ENCODE measurements at places on chromosomes 12 and 14.

GRCh38 chr12:93059925-93060665 is 131.0 kb upstream of the EEA1 start:
- DNase-seq, result no peak

DNA sequence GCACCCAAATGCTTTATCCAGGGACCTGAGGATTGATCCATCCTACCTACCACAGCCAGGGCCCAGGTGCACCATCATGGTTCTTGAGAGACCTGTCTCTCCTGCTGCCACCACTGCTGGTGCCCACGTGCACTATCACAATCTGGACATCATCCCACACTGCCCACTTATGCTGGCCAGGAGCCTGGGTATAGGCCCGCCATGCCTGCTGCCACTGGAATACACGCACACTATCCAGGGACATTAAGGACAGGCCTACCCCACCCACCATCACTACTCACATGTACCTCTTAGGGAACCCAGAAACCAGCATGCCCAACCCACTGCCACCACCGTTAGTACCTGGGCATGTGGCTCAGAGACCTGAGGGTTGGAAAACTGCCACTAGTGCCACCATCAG is 207.7 kb downstream of the NELL2 start:
- no peak for DNase-seq

DNA sequence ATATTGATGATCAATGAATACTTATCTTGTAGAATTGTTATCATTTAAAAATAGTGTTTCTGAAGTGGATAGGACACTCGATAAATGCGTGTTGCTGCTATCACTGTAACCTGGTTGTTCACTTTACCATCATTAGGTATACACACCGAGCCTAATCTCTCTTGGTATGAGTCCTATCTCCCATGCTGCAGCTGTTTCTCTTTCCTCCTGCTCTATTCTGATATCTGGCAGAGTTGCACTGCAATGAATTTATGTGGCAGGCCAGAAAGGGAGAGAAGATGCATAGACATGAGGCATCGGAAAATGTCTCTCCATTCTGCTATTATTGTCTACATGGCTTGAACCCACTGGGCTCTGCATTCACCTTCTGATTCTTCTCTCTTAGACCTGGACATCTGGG is 26.7 kb downstream of the KCNK10 start:
- DNase-seq, result no peak

DNA sequence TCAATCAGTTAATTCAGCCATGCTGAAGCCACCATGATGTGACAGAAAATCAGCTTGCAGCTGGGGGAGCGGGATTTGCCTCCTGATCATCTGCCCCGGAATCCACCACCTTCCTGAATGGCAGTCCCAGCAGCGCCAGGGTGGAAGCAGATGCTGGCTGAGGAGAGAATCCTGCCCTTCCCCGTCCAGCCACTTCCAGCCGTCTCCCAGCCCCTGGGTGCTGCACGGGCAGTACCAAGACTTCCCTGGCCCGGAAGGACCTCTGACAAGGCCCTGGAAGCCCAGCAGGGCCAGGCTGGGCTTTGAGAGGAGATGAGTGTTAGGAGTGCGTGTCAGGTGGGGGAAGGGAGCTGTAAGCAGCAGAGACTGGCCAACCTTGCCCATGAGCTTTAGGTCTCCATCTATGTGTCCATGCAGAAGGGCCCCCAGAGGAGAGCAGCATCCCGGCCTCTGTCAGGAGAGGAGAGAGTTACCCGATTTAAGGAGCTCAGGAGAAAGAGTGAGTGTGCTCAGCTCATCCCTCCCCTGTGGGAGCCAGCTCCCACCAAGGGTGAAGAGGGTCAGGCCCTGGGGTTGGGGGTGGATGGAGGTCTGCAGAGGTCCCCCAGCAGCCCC is 69.3 kb downstream of the EID3 start:
- no peak for DNase-seq

- DNase-seq, result no peak
These were observed 16.3 kb downstream of the TMEM119 start for GRCh38 chr12:108581311-108582227.

- no peak for DNase-seq
These were observed 431.6 kb downstream of the RAD51B start for GRCh38 chr14:68250927-68251768.

- DNase-seq, result no peak
These were observed 153.7 kb upstream of the SLC38A2 start for GRCh38 chr12:46526233-46526632.

- no peak for DNase-seq
These were observed 82.6 kb upstream of the HMGA2 start for GRCh38 chr12:65741656-65742017.

DNA sequence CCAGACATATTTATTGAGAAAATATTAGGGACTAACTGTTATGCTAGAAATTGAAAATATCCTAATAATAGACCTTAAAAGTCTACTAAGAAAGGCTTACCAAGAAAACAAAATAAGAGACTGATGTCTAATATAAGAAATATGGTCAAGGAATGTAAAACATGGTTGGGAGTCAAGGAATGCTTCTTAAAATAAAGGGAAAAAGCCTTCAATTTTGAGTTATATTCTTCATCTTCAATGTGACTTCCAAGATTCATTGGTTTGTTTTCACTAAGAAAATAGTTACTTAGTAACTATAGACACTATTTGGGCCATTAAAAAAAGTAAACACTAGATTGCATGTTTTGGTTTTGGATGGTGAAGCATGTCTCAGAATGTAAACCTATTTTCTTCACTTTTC is 88.1 kb upstream of the ETV6 start:
- no peak for DNase-seq

GRCh38 chr12:24943947-24944600 is 4.8 kb downstream of the BCAT1 start:
- no peak for DNase-seq

DNA sequence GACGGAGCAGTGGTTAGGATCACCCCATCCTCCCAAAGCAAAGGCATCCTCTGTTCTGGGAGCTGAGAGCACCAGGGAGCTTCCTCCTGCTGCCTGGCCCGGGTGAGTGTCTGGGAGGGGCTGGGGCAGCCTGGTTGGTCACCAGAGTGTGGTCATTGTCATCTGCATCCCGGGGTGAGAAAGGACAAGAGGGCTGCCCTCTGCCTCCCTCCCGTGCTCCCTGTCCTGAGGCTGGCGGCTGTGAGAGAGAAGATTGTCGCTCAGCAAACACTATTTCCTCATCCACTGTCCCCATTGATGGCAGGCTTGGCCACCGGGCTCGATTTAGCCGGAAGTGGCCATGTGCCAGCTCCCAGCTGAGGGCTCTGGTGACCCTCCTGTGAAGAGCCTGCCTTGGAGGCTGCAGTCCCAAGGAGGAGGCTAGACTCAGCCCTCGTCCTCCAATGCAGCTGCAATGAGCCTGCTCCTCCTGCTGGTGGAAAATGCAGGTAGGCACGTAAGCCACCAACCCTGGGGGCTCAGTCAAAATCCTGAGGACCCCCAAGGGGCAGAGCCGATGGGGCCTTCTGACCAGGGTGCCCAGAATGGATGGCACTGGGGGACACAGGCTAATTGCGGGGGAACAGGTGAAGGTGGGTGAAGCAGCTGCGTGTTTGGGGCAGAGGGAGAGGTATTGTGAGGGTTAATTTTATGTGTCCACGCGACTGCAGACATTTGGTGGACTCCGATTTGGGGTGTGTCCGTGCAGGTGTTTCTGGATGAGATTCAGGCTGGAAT is 155.7 kb downstream of the KIF26A start:
- no peak for DNase-seq

DNA sequence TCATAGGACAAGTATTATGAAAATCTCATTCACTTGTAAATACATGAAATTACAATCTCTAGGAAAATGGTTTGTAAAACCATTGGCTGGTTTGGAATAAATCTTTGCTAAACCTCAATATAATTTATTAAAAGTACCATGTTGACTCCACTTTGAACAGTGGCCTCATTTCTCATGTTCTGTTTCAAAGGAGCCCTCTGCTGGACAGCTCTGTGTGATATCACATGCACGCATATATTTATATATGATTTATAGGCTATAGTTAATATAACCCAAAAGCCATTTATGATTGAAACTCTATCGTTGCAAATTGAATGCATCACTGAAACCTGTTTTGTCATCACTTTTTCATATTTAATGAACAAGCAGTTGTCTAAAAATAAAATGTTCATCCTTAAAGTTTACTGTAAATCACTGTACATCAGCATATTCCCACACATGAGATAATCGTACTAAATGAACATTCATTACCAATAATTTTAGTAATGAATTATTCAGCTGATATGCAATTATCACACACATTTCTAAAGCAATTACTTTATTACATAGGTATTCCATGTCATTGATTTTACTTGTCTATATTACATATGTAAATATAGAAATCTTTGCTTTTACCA is 493.8 kb downstream of the NPAS3 start:
- DNase-seq, result no peak

GRCh38 chr12:123271001-123271668 is 521 bp downstream of the CDK2AP1 start:
- DNase-seq, result no peak

DNA sequence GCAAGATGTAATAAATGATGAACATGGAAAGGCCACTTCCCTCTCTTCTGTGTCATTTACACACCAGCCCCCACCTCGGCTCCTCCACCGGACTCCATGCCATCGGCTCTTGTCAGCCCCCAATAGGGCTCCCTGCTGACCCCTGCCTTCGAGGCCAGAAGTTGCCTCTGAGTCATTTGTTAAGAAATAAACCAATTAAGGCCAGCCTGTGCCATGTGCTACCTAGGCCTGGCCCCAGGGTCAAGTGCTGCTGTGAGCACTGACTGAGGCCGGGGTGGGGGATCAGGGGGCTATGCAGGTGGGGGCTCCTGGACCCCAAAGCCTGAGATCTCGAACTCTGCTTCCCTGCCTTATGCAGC is 53.2 kb downstream of the TESC start:
- DNase-seq, result no peak

DNA sequence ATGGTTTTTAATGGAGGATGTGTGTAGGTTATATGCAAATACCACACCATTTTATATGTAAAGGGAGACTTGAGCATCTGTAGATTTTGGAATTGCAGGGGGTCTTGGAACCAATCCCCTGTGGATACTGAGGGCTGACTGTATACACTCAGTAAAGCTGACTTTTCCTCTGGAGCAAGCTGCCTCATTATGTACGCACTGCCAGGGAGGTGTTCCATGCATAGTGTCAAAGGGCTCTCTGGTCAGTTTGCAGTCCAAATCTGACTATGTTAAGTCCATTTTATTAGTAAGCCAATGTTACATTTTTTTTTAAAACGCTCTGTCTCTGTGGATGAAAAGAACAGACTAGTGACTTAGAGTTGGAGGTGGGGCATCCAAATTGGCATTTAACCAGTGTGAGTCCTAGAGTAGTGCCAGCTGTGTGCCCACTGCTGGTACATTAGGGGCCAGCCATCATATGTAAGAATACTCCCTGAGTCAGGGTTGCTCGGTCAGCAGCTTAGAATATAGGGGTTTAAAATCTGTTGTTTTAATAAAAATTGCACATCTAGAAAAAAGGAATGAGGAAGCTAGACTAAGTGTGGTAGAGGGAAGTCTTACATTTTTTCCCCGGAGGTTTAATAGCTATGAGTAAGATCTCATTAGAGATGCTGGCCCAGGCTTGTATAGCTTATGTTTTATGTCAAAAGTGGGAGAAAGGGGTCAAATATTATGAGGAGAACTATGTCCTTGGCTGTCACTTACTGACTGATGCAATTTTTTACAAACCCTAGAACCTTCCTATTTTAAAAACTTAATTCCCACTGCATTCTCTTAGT is 87.0 kb downstream of the TESC start:
- DNase-seq, result no peak

DNA sequence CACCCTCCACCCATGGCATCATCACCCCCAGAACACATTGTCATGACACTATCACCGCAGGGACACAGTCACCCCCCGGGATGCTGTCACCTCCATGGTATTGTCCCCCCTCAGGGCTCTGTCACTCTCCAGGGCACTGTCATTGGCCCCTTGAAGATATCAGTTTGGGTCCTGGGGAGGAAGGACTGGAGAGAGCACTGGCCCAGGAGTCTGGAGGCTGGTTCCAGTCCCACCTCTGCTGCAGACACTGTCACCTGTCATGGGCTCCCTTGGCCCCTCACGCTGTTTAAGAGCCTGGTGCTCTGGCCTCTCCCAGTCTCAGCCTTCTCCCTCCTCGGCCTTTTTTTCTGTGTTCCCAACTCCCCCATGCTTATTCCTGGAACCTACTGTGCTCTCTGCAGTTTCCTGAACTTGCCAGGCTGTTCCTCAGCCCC is 31.9 kb downstream of the SERPINA3 start:
- no peak for DNase-seq

GRCh38 chr12:131047789-131048610 is 94.3 kb downstream of the ADGRD1 start:
- DNase-seq, result no peak

GRCh38 chr12:94948232-94948810 is 55.2 kb downstream of the NDUFA12 start:
- DNase-seq, result no peak

DNA sequence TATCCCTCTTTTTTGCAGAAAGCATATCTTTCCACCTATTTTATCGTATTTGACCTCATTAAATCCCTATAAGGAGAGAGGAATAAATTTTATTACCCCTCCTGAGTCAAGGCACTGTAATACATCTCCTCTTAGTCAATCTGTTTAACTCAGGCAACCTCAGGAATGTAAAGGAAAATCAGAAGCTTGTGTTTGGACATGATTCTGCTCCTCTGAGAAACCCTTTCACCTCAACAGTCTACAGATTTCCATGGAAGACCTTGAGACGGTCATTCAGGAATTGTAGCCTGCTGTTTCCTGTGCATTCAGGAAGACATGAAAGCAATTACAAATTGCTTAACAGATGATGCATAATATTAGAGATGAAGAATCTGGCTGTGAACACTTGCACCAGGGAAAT is 360.8 kb downstream of the PAWR start:
- no peak for DNase-seq

GRCh38 chr12:109151457-109151856 is 35.1 kb downstream of the ACACB start:
- no peak for DNase-seq

DNA sequence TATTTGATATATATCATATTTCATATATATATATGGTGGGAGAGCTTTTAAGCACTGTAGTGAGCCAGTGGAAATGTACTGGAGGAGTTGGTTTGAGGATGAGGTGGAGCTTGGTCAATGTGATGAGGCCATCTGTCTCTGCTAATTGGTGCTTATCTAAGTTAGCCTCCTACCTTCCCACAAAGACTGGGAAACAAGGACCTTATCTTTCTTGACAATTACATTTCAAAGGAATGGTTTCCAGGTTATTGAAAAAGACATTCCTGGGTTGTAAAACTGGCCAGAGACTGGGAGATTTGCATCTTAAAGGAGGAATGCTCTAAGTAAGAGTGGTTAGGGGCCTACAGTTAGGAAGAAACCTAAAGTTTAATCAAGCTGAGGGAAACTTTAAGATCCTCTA is 212.8 kb upstream of the SYT1 start:
- DNase-seq, result no peak

- DNase-seq, result no peak
These were observed 406.1 kb upstream of the PDE3A start for GRCh38 chr12:19962192-19962591.
